COLO829 (cell line): ENCODE measurements at places on chromosomes 12 and 14.

GRCh38 chr12:110680032-110680431 is 8.9 kb downstream of the HVCN1 start:
- no peak for DNase-seq

- DNase-seq: no peak
Measured at GRCh38 chr12:48687592-48687991, 5.6 kb upstream of the KANSL2 start.

GRCh38 chr12:102799229-102799628 is 117.8 kb downstream of the PAH start:
- DNase-seq: no peak

DNA sequence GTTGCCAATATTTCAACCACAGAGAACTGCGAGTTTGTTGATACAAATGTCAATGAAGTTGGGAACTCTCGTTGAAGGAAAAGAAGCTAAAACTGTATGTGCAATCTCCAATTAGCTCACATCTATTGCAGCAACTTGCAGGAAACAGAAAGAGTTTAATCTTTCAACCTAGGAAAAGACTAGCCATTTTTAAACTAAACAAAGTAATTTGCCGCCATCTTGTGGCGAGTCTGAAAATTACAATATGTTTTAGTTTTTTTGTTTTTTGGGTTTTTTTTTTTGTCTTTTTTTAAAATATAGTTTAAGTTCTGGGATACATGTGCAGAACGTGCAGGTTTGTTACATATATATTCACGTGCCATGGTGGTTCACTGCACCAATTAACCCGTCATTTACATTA is 131.2 kb upstream of the FOXG1 start:
- peak; percentile 30 for DNase-seq

DNA sequence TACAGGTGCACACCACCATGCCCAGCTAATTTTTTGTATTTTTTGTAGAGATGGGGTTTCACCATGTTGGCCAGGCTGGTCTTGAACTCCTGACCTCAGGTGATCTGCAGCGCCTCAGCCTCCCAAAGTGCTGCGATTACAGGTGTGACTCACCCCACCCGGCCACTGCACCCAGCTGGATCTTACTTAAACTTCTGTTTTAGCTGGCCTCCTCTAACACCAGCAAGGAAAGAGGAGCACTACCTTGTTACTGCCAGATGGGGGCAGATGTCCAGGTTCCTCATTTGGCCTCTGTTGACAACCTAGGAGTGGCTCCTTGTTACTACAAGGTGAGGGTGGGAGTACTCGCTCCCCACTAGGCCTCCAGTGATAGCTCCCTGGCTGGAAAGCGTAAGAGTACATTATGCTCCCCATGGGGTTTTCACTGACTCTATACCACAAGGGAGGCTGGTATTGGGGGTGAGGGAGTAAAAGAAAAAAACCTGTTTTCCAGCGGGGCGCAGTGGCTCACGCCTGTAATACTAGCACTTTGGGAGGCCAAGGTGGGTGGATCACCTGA is 13.2 kb upstream of the ARF6 start:
- no peak for DNase-seq

DNA sequence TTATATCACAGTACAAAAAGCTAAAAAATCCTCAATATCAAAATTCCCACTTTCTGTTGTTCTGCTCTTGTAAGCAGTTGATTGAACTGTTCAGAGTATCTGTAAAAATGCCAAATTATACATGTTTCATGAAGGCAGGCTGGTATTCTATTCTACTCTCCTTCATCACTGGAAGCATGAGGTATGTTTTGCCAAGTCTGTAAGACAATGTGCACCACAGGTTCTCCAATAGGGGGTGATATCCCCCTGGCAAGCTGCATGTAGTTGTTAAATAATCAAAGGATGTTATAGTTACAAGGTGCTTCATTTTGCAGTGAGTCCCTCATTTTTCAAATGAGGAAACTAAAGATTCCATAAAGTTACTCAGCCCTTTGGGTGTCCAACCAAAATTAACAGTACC is 15.1 kb upstream of the NEK9 start:
- DNase-seq: no peak

DNA sequence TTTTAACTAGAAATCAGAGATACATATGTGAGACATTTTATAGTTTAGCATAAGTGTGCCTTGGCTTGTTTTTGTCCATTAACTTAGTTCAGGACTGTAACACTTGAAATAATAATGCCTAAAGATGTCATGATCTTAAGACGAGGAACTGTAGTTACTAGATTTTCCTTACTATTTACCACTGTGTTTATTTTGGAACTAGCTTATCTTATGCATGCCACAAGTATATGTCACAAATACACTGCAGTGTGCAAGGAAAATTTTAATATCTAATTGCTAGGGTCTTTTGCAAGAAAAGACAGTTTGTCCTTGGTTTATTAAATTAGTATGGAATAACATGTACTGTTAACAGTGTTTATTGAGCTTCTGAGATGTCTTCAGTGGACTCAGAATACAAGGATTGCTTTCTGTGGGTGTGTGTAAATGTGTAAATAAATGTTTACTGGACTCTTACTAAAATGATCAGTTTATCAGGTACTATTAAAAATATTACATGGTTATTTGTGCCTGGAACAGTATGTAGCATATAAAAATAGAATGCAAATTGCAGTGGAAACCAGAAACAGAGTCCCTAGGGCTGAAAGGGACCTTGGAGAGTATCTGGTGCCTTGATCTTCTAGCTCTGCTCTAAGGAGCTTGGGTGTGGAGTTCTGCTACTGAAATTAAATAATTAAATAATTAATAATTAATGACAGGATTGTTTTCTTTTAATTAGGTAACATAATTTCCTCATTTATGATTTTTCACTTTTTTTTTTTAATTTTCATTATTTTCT is 58.1 kb downstream of the FGD4 start:
- DNase-seq: no peak

- DNase-seq: peak; percentile 49
Measured at GRCh38 chr12:93376436-93377251, 1.1 kb upstream of the NUDT4 start.

GRCh38 chr12:73421832-73422231 is 1115.8 kb upstream of the ATXN7L3B start:
- peak; percentile 6 for DNase-seq

GRCh38 chr12:219891-220352 is 6.0 kb upstream of the SLC6A12 start:
- peak; percentile 69 for DNase-seq

DNA sequence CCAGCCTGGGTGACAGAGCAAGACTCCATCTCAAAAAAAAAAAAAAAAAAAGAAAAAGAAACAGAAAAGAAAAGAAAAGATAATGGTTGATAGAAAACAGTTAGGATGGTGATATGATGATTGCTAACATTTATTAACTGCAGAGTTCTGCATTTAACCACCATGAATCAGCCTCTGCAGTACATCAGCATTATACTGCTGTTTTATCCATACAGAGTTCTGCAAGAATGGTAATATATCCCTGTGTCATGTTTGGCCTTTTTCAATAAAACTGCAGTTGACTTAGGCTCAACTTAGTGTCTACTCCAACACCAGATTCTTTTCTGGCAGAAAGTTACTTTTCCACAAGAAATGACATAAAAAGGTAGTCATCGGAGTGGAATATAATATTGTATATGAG is 62.6 kb downstream of the DUSP6 start:
- DNase-seq: no peak

GRCh38 chr12:3214526-3215365 is 137.6 kb downstream of the TSPAN9 start:
- no peak for DNase-seq
